ENCODE measurements at places on chromosomes 6 and 20.

DNA sequence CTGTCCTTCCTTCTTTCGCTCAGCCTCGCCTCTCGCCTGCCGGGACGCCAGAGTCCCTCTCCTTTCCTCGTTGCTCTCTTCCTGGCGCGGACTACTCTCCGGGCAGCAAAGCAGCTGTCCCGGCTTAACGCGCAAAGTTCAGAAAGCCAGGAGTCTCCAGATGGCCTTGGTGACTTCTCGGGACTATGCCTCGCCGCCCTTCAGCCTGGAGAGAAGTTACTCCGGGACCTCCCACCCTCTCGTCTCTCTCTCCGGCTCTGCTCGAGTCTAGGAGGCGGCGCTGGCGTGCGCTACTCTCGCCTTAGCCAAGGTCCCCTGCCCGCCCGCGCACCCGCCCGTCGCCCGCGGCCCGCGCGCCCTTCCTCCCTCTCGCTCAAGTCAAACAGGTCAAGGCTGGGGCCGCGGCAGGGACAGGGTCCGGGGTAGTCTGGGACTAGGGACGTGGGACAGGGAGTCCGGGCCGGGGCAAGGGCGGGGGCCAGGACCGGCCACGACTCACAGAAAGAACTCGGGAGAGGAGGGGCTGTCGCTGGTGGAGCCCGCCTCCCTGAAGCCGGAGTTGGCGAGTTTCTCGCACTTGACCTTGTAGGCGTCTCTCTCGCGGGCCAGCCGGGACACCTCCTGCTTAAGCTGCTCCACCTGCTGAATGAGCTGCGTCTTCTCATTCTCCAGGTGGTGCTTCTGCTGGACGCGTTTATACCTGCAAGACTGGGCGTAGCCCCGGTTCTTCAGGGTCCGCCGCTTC is 1.5 kb downstream of the MAFB start:
- no peak for DNase-seq

DNA sequence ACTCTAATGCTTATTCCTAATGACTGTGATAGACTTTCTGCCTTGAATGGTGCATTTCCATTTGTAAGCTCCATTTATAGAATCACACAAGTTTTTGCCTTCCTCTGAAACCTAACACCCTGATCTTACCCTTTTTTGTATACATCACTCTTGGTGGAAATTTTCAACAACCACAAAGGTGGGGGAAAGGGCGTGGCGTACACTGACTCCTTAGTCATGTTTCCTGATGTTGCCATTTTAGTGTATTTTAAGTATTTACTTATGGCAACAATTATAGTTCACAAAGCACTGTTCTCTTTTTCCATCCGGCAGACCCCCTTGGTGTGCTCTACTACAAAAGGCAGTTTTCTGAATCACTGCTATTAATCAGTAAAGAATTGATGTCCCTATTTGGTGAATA is 92.0 kb downstream of the ATXN1 start:
- no peak for DNase-seq

GRCh38 chr6:52341561-52342260 is 20.2 kb upstream of the PAQR8 start:
- no peak for DNase-seq

DNA sequence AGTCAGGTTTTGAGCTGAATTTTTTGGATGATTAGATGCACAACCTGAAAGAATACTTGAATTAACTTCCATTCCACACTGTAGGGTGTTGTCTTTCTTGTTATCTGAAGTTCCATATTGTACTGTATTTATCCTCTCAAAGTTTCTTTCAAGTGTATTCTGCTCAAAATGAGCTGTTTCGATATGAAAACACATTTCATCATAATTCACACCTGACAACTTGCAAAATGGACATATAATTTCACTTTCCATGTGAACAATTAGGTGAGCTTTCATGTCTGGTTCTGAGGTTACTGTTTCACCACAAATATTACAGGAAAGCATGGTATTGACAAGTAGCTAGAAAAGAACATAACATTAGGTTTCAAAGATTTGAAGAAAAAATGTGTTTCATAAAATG is 1.7 kb downstream of the ZUP1 start:
- no peak for DNase-seq

GRCh38 chr6:158559895-158560835 is at the start of gene TMEM181:
TSS of gene TMEM181 (plus strand) at chr6:158560091. CDS start at chr6:158560225, 134 bp downstream.
- peak; percentile 63 for DNase-seq
